NCI-H524 (cell line): ENCODE measurements at places on chromosomes 3 and 15.

GRCh38 chr3:157683668-157684067, 180.5 kb upstream of the VEPH1 start:
- no peak for DNase-seq

GRCh38 chr3:147408188-147409100, 721 bp upstream of the ZIC1 start:
- peak; percentile 59 for DNase-seq

DNA sequence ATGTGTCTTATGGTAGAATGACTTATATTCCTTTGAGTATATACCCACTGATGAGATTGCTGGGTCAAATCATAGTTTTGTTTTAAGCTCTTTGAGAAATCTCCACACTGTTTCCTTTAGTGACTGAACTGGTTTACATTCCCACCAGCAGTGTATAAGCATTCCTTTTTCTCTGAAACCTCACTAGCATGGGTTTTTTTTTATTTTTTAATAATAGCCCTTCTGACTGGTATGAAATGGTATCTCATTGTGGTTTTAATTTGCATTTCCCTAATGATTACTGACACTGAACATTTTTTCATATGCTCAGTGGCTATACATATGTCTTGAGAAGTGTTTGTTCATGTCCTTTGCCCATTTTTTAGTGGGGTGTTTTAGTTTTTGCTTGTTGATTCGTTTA, 494.3 kb downstream of the SQOR start:
- no peak for DNase-seq

DNA sequence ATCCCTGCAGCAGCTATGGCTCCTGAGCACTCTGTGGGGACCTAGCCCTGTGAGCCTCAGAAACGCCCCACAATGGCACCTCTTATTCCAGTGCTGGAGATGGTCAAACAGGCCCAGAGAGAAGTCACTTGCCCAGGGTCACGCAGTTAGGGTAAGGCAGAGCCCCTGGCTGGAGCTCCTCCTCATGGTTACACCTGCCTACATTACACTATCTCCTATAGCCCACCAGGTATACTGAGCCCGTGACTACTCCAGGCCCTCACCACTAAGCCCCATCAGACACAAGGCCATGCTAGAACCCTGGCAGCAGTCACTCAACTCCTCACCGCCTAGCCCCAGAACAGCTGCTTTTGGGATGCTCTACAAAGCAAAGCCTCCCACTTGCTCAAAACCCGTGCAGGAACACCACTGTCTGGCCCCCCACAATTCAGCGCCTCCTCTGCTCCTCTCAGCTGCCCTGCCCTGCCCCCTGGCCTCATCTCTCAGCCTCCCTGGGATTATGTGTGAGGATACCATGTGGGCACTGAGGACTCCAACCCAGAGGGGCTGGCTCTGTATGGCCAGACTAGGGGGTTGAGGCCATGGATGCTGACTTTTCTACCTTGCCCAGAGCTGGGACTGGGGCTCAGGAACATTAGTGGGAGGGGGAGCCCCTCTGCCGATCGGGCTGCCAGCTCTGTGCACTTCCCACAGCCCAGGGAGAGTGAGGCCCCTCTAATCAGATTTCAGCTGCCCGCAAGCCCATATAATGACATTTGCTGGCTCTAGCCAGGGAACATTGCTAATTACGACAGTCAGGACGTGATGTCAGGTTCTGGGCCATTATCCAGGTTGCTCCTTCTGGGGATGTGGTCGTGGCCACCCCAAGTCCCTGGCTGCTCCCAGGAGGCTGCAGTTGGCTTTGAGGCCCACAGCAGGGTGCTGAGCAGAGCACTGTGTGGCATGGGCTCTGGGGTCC, 4.0 kb downstream of the NT5DC2 start:
- DNase-seq = no peak

DNA sequence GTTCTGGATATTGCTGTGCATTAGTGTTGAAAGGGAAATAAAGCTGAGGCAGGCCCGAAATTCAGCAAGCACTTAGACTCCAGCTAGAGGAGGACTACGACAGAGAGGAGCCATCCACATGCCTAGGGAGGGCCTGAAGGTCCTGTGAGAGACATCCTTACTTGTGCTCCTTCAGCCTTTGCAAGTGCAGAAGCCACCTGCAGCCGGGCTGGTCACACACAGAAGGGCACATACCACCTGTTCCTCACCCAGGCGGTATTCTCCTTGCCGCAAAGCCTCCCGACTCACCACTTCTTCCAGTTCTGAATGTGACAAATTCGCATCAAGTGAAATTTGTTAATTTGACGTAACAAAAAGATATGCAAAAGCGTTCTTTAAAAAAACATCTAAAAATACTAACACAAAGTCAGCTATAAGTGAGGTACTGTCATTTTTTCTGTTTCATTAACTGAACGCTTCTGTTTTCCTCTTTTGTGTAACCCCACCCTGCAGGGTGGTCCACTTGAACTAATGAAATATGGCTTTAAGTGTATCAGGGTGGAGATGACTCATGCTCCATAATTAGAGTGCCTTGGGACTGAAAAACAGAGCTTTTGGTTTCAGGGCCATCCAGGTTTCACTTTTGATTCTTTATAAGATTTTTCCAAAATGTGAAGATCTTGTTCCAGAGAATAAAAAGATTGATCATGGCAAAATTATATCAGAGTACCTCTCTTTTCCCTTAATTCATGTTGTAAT, 467.9 kb upstream of the ATP11B start:
- peak; percentile 65 for DNase-seq

DNA sequence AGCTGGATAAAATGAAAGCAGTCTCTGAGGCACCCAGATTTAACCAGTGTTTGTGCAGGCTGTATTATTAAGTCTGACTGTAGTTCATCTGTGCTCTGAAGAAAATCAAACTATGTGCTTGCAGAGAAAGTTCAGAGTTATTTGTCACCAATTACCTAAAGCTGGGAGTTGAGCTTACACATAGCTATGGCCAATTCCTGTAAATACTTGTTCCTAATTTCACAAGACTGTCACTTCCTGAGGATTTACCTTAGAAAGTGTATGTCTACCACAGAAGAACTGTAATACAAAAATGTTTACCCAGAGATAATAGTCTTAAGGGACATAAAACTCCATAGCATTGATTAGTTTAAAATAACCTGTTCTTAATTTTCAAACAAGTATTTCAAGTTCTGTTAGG, 628.4 kb upstream of the TGFBR2 start:
- no peak for DNase-seq

DNA sequence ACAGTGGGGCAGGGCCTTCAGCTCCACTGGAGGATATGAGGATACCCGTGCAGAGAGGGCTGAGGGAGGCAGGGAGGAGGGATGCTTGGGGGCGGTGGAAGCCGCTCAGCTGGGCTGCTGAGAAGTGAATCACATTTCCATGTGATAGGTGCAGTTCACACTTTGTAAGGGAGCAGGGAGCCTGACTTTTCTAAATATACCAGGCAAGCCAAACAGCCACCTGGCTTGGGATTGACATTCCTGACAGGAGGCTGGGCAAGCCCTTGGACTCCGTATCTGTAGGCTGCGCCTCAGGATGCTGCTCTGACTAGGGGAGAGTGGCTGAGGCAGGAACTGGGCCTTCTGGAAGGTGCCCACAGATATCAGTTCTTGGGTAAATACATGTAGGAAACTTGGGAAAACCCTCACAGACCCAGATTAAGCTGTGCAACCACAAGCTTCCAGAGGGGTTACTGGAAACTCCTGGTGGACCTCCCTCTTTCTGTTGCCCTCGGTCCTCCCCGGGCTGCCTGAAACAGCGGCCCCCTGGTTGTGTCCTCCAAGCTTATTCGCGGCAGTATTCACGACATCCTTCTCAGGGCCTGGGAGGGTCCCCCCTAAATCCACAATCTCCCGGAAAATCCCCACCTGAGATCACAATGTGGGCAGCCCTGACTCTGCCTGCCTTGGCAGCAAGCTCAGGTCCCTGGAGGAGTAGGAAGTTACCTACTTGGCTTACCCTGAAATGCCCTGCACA, 33.0 kb upstream of the ADCY5 start:
- no peak for DNase-seq
